Heart left ventricle (tissue), 16 donors: ENCODE measurements at places on chromosomes 3 and 15.

- peak; percentile 68 for DNase-seq
These were observed 107.6 kb upstream of the ZBTB20 start for GRCh38 chr3:115254492-115255196.

DNA sequence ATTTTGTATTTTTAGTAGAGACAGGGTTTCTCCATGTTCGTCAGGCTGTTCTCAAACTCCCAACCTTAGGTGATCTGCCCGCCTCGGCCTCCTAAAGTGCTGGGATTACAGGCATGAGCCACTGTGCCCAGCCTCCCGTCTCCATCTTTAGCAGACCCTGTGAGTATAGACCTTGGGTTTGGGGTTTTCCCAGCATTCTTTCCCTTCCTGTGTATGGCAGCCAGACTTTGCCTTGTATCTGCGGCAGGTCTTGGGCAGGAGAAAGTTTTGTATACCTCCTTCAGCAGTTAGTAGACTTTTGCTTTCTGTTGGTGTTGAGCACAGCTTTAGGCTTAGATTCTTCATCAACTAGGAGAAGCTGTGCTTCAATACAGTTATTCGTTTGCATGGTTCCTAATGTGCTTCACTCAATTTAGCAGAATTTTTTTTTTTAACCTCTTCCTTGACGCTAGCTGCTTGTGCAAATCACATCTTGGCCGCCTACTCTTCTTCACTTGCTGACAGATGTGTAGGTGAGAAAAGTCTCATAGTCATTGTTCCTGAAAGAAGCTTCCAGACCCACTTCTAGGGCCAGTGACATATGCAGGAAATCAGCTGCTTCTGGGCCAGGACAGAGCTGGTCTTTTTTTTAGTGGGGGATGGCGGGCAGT lies 38.4 kb downstream of the MAP2K1 start:
- DNase-seq = no peak

DNA sequence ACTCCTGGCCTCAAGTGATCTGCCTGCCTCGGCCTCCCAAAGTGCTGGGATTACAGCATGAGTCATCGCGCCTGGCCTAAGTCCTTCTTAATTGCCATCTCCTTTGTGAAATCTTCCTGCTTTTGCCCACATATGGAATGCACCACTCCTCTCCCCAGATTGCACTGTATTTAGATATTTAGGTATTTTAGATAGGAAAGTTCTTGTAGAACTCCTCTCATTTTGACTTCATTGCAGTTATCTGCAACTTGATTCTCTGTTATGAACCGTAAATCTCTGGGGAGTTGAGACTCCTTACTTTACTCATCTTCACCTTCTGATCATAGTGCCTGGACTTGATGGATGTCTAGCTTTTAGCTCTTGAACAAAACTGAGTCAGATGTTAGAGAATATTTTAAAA lies 150.7 kb downstream of the AKAP13 start:
- no peak for DNase-seq

- no peak for DNase-seq
These were observed 250.5 kb upstream of the RORA start for GRCh38 chr15:61479613-61480012.

DNA sequence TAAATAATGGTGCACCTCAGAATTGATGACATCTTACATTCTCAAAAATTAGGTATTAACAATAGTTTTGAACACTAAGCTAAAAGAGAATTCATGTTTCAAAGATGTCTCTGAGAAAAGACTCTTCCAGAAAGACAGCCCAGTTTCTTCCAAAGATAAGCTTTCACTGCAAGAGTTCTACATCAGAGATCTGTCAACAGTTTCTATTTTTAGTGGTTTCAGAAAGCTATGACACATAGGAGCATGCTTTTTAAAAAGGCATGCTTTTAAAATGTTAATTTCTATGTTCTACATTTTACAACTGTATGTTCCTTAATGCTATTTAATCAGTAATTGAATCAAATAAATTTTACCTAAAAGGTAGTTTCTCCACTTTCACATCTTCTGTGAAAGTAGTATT lies 88.2 kb downstream of the PLOD2 start:
- no peak for DNase-seq

- no peak for DNase-seq
These were observed 35.8 kb downstream of the FSIP1 start for GRCh38 chr15:39746714-39747276.
